NCI-H2171 (cell line): ENCODE measurements at places on chromosomes 1 and 21.

DNA sequence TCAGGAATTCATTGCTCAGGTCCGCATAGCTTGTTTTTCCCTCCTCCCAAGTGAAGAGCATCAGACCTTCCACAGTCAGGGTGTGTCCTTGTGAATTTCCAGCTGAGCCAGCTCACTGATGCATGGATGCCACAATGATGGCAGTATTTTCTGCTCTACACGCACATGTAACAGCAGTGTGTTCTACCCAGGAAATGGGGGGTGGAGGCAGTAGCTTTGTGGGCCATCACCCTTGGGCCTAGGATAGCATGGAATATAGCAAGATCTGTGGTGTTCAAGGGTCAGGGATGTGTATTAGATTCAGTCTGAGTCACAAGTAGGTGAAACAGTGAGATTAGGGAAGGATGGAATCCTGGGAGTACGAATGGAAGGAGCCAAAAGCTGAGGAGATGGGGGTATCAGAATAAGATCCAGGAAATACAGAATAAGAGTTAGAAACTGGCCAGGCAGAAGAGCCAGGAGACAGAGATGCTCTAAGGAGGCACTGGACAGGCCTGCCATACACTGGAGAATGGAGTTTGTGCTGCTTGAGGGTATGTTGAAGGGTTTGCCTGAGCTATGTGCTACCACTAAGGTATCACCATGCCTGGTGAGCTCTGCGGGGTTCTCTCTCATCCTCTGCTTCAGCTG is 90.6 kb upstream of the CNIH3 start:
- no peak for DNase-seq

GRCh38 chr1:5311147-5311546 is 656.7 kb downstream of the AJAP1 start:
- no peak for DNase-seq

DNA sequence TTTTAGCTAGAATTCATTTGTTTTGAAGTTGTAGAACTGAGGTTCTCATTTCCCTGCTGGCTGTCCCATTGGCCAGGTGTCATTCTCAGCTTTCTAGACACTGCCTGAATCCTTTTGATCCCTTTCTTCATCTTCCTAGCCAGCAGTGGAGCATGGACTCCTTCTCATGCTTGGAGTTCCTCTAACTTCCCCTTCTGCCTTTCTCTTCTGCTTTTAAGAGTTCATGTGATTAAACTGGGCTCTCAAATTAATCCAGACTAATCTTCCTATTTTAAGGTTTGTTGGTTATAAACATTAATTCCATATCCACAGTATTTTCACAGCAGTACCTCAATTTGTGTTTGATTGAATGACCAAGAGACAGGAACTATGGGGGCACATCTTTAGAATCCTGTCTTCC is 52.3 kb downstream of the ADAMTS5 start:
- no peak for DNase-seq

DNA sequence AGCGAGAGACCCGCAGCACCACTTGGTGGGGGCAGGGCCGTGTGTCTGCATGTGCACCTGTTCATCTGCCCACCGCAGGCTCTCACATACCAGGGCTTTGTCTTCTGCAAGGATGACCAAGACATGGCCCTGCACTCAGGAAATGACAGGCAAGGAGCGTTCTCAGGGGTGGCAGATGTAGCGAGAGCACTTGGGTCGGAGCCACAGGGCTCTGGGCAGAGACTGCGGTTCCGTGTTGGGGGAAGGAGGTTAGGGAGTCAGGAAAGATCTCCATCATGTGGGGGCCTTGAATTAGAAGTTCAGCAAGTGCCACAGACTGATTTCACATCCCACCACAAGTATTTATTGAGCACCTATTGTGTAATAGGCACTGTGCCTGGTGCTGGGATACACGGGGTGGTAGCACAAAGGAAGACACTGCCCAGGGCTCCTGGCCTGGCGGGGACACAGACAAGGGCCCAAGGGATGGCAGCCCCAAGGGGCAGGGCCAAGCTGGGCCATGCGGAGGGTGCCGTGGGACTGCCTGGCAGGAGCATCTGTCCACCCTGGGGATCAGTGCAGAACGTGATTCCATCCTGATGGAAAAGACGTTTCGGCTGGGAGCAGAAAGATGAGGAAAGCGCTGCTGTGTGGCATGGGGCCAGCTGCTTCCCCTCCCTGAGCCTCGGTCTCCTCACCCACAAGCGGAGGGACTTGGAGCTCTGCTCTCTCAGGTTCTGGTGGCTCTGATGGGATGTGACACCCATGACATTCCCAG is 11.4 kb upstream of the SPSB1 start:
- DNase-seq = no peak

GRCh38 chr1:20366056-20366462 is 75.4 kb downstream of the VWA5B1 start:
- DNase-seq = peak; percentile 45

- DNase-seq = no peak
These were observed 483 bp downstream of the PEAR1 start for GRCh38 chr1:156894001-156894400.
